ENCODE measurements at places on chromosomes 16 and 17.
A peak's percentile ranks its signal among the peaks of the same experiment; 100 is the strongest.

GRCh38 chr16:62652441-62653120 lies 616.3 kb upstream of the CDH8 start:
- DNase-seq: no peak

DNA sequence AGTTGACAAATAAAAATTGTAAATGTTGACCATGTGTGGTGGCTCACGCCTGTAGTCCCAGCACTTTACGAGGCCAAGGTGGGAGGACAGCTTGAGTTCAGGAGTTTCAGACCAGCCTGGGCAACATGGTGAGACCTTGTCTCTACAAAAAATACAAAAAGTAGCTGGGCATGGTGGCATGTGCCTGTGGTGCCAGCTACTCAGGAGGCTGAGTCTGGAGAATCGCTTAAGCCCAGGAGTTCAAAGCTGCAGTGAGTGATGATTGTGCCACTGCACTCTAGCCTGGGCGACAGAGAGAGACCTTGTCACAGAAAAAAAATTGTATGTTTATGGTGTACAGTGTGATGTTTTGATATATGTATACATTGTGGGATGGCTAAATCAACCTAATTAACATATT lies 119.6 kb downstream of the NPIPB5 start:
- no peak for DNase-seq

DNA sequence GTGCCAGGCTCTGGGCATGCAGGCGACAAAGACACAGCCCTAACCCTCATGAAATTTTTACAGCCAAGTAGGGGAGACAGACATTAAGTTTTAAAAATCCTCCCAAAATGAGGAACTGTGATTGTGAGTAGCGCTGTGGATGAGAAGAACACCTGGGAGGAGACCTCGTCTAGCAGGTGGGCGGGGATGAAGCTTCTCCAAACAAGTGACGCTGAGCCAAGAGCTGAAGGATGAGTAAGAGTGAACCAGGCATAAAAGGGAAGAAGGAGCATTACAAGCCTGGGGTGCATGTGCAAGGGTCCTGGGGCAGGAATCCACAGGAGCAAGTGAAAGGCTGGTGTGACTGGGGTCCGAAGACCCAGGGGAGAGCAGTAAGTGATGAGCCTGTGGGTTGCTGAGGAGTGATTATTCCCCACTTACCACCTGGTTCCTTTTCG lies 149.4 kb upstream of the HS3ST2 start:
- DNase-seq: no peak

DNA sequence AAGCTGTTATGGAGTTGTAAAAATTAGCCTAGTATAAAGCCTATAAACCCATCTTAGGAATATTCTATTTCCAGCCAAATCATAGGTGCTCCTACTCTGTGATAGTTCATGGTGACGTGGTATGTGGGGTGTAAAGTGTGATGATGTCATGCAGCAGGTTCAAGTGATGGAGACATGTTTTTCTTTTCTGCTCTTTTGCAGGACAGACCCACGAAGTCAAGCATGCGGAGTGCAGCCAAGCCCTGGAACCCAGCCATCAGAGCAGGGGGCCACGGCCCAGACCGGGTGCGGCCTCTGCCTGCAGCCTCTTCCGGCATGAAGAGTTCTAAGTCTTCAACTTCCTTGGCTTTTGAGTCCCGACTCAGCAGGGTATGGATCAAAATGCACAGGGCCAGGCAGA lies 87.3 kb downstream of the SPECC1 start:
- DNase-seq: no peak

DNA sequence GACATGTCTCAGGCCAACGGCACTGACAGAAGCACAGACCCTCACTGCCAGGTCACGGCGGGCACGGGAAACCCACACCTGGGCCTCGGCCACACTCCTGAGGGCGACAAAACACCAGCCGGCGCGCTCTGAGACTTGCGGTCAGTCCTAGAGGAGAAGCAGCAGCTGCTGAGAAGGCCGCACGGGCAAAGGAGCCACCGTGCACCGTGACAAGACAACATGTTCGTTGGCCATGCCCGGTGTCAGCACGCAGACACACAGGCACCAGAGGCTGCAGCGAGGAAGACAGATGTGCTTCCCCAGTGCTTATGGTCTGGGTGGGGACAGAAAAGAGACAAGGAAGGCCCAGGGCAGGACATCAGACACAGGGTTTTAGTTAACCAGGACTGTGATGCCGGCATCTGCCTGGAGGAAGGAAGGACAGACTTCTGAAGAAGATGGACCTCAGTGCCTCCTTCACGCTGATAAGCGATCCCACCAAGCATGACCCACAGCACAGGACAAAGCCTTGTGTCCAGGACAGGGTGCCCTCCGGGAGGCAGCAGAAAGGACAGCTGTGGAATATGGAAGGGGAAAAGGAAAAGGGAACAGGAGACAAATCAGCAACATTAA lies 84.0 kb downstream of the ANKRD11 start:
- no peak for DNase-seq

GRCh38 chr16:3038896-3039295 lies 2.2 kb upstream of the BICDL2 start:
- DNase-seq: no peak

DNA sequence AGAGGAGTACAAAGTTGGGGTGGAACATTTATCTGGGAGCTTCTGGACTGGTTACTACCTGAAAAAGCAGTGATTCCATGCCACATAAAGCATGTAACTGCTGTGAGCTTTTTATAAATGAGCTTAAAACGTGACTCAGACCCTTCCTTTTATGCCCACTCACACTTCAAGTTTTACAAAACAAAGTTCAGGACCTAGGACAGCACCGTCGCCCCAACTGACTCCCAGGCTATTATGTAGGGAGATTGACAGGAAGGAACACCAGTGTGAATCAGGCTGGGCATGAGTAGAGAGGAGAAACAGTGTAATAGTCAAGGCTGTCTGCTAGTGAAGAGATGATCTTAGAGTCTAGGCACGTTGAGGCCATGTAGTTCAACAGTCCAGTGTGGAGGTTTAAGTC lies 91.6 kb upstream of the DNAH9 start:
- peak; percentile 90 for DNase-seq

DNA sequence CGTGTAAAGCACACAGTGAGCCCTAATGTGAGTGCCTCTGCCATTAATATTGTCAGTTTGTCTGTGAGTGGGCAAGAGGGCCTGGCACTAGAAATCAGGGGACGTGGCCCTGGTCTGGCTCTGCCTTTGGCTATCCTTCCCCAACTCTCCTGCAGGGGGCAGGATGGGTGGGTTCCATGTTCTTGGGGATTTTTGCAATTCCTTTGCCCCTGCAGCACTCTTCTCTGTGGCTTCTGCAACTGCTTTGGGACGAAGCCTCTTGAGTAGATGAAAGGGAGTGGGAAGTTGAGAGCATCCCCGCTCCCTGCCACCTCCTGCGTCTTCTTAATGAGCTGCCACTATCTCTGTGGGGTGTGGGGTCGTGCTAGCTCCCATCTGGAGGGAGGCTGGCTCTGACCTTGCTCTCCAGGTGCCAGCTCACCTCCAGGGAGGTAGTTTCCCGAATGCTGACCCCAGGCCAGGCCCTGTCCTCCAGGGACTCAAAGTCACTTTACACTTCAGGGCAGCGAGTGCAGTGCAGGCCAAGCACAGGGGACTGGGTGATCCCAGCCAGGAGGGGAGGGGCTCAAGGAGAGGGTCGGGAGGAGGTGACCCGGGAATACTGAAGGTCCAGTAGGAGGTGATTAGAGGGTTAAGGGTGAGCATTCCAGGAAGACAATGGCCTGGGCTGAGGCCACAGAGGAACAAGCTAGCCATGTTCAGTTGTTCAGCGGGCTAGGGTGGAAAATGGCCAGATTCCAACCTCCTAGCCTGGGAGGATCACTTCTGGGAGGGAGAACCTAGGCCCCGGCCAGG lies 121.0 kb upstream of the NLRP1 start:
- DNase-seq: peak; percentile 56

GRCh38 chr16:21620592-21620991 lies 21.2 kb downstream of the METTL9 start:
- DNase-seq: no peak

- no peak for DNase-seq
Observed at GRCh38 chr17:8243827-8244226, 4.0 kb downstream of the CTC1 start.

DNA sequence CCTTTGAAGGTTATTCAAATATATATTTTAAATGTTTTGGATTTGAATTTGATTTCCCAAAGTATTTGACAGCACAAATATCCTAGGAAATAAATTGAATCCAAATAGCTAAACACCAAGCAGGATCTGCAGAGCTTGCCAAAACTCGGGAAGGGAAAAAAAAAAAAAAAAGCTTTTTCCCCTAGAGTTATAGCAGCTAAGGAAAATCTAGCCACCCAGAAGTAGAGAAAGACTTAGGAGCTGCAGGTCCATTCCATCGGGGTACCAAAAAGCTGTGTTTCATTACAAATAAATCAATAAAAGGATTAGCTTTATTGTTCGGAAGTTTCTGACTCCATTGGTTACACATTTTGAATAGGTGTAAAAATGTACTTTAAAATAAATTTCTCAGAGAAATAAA lies 19.3 kb downstream of the HSF5 start:
- no peak for DNase-seq

- DNase-seq: no peak
Observed at GRCh38 chr17:35051579-35052240, 11.8 kb downstream of the RFFL start.

Measured in eye (tissue), 1 donor.